A549 treated with Hydrocortisone at 1 μM for 4 hours (cell line): ENCODE measurements at places on chromosomes 5 and 9. TPM values are rescaled to one million over a fixed set of nuclear protein-coding genes. Genes with fewer than 3 reads are reported as not detected.

The ZNF462 gene
- total RNA-seq: 3.3 to 4.7 TPM (median 3.6 TPM) in 5 replicates

The AGXT2 gene
- total RNA-seq: not detected in 5 replicates

The HABP4 gene
- 14.8 to 16.5 TPM (median 15.3 TPM) in 5 replicates for total RNA-seq

The PCDHB3 gene
- 0.03 to 0.07 TPM in 2 of 5 replicates, not detected in the others for total RNA-seq

The INSYN2B gene
- total RNA-seq: 0.12 to 0.25 TPM (median 0.16 TPM) in 5 replicates

The NRG2 gene
- total RNA-seq: 1.4 to 2.2 TPM (median 1.8 TPM) in 5 replicates

The HSPA9 gene
- total RNA-seq: 307 to 385 TPM (median 323 TPM) in 5 replicates

The ACTBL2 gene
- total RNA-seq: 0.07 to 0.09 TPM in 2 of 5 replicates, not detected in the others

The SLC25A2 gene
- total RNA-seq: not detected in 5 replicates

The GRM6 gene
- total RNA-seq: not detected in 5 replicates

The ZBTB34 gene
- total RNA-seq: 3.1 to 4.3 TPM (median 3.7 TPM) in 5 replicates
